ENCODE measurements at places on chromosomes 7 and 10.

DNA sequence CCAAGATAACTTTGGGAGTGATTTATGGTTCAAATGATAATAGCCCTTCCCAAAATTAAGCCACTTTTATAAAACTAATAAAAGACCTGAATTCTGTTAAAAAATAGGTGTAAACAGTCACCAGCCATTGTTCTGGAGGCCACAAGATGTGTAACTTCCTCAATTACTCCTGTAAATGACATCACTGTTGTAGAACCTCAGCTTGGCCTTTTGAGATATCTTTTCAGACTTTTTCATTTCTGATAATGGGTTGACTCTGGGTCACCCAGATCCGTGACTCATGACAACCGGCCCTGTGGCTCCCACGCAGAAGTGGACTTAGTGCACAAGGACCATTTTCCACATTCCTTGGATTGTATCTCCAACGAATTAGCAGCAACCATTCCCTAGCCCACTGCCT is 106.6 kb downstream of the DKK1 start:
- no peak for DNase-seq

- DNase-seq: no peak
Observed at GRCh38 chr7:125605241-125605640, 675.6 kb upstream of the POT1 start.

GRCh38 chr7:50367100-50367499 is 62.6 kb downstream of the IKZF1 start:
- no peak for DNase-seq

DNA sequence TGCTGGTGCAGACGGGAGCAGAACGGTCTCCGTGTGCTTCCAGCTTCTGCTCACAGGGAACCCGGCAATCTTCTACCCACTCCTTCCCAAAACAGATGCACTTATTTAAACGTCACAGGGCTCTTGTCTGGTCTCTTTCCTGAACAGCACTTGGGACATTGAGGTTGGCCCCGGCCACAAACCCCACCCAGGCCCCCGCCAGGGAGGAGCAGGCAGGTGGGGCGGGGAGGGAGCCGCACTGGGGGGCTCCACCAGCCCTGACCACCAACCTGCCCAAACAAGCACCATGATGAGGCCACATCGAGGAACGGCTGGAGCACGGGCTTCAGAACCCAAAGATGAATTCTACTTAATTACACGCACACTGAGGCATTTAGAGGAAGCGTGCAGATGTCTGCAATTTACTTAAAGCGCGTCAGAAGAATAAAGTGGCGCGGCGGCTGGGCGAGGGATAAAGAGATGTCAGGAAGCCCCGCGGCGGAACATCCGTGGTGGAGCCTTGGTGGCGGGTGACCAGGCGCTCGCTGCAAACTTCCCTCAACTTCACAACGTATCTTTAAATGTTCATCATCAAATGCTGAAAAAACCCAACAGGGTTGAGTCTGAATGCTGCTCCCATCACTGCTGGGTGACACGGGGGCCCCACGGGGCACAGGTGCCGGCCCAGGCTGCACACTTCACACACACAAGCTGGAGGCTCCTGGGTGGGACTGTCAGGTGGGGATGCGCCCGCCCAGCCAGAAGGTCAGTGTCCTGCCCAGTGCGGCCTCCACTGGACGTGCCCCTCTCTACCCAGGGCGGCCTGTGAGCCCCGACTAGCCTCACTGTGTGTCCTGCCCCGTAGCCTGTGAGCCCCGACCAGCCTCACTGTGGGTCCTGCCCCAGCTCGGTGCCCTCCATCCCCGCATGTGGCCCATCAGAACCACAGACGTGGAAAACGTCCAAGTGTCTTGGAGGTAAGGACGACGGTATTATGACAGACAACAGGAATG is 279.2 kb downstream of the MAD1L1 start:
- no peak for DNase-seq

DNA sequence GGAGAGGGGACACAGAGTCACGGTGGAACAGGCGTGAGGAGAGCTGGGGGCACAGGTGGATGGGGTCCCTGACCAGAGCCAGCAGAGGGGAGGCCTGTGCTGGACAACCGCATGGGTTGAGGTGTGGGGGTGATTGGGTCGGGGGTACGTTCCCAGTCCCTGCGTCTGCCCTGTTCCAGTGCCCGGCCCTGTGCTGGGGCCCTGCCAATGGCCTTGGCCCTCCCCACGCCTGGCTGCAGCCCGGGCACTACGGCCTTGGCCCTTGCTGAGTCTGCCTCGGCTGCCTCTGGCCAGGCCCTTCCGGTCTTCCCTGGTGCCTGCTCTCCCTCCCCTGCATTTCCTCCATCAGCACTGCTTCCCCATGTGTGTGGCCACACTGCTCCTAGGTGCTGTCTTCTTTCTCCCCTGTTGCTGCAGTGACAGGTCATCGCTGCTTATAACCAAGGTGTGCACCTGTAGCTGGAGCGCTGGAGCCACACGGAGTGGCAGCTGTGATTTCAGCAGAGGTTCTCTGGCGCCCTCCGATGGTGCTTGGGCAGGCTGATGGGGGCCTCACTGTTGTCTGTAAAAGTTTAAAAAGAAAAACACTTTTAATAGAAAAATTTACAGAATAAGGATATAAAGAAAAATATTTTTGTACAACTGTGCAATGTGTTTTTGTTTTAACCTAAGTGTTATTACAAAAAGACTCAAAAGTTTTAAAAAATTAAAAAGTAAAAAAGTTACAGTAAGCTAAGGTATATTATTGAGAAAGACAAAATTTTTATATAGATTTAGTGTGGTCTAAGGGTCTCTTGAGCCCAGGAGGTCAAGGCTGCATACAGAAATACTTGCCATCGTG is 45.2 kb upstream of the BHLHA15 start:
- peak; percentile 49 for DNase-seq

- DNase-seq: no peak
Observed at GRCh38 chr10:130757271-130757670, 554.2 kb downstream of the TCERG1L start.

- no peak for DNase-seq
Observed at GRCh38 chr10:13925971-13926780, 339.4 kb downstream of the PRPF18 start.

GRCh38 chr10:22831586-22831985 is 96.3 kb upstream of the ARMC3 start:
- DNase-seq: no peak

DNA sequence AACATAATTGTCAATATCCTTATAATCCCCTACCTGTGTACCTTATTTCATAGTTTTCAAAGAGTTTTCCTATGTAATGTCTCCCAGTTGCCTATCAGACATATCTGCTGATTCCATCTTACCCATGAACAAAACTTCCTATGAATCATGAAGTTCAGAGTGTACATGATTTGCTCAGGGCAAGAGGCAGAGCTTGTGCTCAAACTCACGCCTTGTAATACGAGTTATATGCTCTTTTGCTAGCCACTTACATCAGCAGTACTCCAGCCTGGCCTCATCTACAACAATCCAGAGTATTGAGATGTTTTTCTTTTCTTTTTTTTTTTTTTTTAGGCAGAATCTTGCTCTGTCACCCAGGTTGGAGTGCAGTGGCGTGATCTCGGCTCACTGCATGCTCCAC is 11.8 kb downstream of the PKD2L1 start:
- no peak for DNase-seq

DNA sequence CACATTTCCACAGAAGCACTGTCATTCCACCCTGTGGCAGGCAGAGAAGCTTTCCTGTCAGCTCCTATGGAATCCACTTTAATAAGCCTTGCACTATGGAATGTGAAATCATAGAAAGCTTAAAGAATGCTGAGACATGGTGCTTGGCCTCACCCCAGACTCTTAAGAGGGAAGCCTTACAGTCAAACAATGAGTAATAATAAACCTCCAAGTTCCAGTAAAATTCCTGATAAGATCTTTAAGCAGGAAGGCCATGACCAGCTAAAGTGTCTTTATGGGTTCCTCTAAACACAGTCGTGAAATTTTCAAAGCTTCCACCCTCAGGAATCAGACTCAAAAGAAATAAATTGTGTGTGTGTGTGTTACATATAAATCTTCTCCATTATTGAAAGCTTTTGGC is 11.9 kb upstream of the TEX36 start:
- DNase-seq: no peak

DNA sequence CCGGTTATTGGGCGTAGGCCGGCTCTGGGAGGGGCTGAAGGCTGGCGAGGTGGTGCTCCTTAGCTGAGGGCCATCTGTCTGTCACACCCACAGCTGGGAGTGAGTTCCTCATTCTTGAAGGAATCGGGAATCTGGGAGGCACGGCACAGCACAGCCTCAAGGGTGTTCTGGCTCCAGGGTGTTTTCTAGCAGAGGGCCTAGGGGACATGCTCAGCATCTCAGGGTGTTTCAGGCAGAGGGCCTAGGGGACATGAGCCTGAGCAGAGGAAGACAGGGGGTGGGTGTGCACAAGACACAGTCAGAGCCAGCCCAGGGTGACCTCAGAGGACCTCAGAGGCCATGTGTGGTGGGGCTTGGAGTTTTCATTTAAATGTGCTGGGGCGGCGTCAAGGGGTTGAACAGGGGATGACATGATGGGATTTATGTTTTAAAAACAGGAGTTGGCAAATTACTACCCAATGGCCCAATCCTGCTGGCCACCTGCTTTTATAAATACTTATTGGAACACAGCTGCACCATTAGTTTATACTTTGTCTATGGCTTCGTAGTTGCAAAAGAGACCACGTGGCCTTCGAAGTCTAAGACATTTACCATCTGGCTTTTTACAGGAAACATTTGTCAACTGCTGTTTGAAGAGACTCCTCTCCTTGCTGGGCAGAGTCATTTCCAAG is 121.6 kb downstream of the PRKAG2 start:
- no peak for DNase-seq

DNA sequence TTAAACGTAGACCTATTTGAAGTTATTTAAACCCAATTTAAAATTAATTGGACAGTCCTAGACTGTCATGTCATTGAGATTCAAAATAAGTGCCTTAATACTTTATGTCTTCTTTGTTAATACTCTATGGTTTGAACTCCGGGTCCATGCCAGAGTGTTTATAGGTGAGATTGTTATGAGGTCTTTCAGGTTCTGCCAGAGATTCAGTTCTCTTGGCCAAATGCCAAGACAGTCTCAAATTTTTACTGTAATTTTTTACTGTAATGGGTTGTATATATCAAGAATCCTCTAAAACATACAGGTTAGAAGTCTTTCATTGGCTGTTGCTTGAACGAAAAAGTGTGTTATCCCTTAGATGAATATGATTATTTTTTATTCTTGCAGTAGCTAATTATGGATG is 3.9 kb downstream of the ADD3 start:
- DNase-seq: no peak

DNA sequence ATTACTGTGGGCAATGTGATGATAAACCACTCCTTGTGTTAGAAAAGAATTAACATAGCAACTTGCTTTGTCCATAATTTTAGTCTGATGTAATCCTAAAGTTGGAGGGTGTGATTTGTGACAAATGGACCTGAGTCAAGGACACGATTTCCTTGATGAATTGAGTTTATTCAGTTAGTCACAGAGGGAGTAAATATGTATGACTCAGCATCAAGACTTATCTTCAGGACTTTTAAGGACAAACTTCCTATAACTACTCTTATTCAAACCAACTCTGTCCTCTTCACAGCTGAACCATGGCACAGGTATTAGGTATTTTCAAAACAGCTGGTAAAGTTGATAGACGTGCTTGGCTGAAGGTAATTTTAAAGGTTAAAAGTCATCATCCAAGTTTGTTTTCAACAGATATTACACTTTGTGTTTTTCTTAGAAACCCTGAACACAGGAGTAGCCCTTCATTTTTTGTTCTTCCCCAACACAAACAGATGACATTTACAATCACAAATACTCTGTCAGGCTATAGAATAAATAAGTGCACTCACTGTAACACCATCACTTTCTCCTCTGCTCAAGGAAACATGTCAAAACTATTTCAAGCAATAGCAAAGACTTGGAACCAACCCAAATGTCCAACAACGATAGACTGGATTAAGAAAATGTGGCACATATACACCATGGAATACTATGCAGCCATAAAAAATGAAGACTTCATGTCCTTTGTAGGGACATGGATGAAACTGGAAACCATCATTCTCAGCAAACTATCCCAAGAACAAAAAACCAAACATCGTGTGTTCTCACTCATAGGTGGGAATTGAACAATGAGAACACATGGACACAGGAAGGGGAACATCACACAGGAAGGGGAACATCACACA is 54.5 kb downstream of the COA1 start:
- no peak for DNase-seq

GRCh38 chr10:96358851-96359540 is at the start of gene OPALIN:
OPALIN (minus strand) TSS chr10:96359002; CDS start chr10:96358896, 106 bp downstream.
- no peak for DNase-seq

All from activated CD4-positive, alpha-beta T cell treated with anti-CD3 and anti-CD28 coated beads for 4 hours (primary cell).